ENCODE measurements at places on chromosomes 3 and 15. TPM values are rescaled to one million over a fixed set of nuclear protein-coding genes. Genes with fewer than 3 reads are reported as not detected.

- no peaks in the 10 kb centered on the region for H3K4me1 ChIP-seq
- DNase-seq: no peak
- H3K4me3 ChIP-seq: no peak overlapping the region
- no peaks in the 10 kb centered on the region for H3K36me3 ChIP-seq
Observed at GRCh38 chr3:106048946-106049481, 180.2 kb upstream of the CBLB start.

GRCh38 chr3:135097276-135097946, 302.4 kb downstream of the EPHB1 start:
- H3K36me3 ChIP-seq: no peaks in the 10 kb centered on the region
- peaks cover 4% of the 10 kb centered on the region for H3K27me3 ChIP-seq
- no peak overlapping the region for H3K27ac ChIP-seq
- no peaks in the 10 kb centered on the region for H3K4me1 ChIP-seq

DNA sequence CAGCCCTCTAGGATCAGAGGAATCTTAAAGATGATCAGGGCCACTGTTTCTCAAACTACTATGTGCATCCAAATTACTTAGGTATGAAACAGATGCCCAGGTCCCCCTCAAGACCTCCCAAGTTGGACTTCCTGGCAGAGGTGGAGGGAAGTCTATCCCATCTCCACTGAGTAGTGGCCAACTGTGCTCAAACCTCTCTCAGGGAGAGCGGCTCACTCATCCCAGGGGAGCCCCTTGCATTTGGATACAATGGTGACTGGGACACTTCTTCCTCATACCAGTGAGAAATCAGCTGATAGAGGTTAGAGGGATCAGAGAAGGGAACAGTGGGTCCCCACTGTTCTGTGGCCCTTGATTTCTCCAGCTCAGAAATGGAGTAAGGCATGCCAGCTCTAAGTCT, 8.7 kb upstream of the WNT7A start:
- H3K4me1 ChIP-seq: peaks cover 9% of the 10 kb centered on the region
- H3K4me3 ChIP-seq: no peak overlapping the region
- H3K27ac ChIP-seq: no peak overlapping the region
- H3K36me3 ChIP-seq: no peaks in the 10 kb centered on the region
- no peak for DNase-seq

DNA sequence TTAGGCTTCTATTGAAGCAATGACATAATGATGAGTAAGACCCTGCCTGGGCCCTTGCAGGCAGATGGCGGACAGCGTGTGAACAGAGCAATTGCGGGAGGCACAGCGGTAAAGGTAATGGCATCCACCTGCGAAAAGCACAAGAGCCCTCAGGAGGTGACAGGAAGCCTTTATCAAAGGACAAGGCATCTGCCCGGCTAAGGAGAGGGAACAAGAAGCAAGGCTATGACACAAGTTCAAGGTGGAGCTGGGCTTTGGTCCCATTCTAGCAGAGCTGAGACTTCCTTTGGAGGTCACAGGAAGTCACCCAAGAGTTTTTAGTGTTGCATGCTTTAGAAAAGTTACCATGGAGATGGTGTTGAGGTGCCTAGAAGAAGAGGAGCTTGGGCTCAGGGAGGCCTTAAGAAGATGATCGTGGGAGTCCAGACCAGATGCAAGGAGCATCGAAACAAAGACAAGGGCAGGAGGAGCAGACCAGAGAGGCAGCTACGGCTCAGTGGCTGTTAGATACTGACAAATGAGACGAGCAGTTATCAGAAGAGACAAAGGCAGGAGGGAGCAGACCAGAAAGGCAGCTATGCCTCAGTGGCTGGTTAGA, 34.5 kb downstream of the OSBPL10 start:
- H3K4me1 ChIP-seq: peaks cover 36% of the 10 kb centered on the region
- H3K36me3 ChIP-seq: no peaks in the 10 kb centered on the region
- H3K4me3 ChIP-seq: no peak overlapping the region
- DNase-seq: no peak

- no peaks in the 10 kb centered on the region for H3K36me3 ChIP-seq
- no peaks in the 10 kb centered on the region for H3K4me1 ChIP-seq
- H3K27ac ChIP-seq: no peak overlapping the region
- no peaks in the 10 kb centered on the region for H3K27me3 ChIP-seq
- no peak for DNase-seq
Observed at GRCh38 chr3:140580746-140581145, 97.1 kb upstream of the TRIM42 start.

DNA sequence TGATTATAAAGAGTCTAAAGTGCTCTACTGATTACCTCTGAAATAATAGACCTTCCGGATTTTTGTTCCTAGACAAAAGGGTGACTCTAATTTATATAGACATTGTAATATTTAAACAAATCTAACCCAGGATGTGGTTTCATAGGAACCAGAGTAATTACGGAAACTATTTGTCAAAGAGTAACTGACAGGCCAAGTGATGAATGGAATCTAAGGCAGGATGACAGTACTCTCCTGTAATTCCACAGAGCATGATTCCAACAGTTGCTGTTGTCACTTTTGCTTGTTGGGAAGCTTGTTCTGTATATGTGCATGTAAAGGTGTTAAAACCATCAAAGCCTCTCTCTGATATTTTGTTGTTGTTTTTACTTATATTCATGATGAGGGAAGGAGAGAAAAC, 1141.0 kb downstream of the IGSF11 start:
- H3K4me3 ChIP-seq: no peak overlapping the region
- no peaks in the 10 kb centered on the region for H3K27me3 ChIP-seq
- no peak for DNase-seq
- no peaks in the 10 kb centered on the region for H3K4me1 ChIP-seq
- H3K36me3 ChIP-seq: no peaks in the 10 kb centered on the region

GRCh38 chr3:103218146-103218545, 783.3 kb downstream of the ZPLD1 start:
- H3K27ac ChIP-seq: no peak overlapping the region
- H3K4me1 ChIP-seq: no peaks in the 10 kb centered on the region
- no peak overlapping the region for H3K4me3 ChIP-seq
- no peaks in the 10 kb centered on the region for H3K27me3 ChIP-seq

DNA sequence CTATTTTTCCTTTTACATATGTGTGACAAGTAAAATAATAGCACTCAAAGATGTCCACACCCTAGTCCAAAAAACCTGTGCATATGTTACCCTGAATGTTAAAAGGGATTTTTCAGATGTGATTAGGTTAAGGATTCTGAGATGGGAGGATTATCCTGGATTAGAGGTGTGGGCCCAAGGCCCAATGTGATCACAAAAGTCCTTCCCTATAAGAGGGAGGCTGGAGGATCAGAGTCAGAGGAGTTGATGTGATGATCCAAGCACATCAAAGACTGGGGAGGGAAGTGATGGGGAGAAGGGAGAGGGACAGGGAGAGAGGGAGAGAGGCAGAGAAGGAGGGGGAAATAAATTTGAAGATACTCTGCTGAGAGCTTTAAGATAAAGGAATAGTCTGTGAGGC, 512.6 kb downstream of the PLOD2 start:
- H3K36me3 ChIP-seq: no peaks in the 10 kb centered on the region
- DNase-seq: no peak
- H3K4me1 ChIP-seq: no peaks in the 10 kb centered on the region
- no peak overlapping the region for H3K27ac ChIP-seq

DNA sequence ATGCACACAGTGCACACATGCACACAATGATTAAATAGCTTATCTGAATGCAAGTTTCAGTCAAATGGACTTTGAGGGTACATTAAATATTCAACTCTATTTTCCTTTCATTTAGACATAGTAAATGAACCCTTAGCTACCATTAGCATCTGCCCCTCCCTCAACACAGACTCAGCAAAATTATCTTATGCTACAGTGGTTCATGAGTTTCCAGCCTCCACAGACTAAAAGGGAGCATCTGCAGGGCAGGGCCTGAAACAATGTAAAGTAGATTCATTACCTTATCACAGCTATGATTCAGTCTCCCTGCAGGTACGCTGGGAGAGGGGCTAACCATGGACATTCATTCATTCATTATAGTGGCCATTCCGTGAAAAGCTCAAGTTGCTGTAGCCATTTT, 329.1 kb downstream of the VGLL3 start:
- H3K27ac ChIP-seq: no peak overlapping the region
- H3K36me3 ChIP-seq: no peaks in the 10 kb centered on the region
- no peaks in the 10 kb centered on the region for H3K4me1 ChIP-seq

GRCh38 chr3:75089841-75090240, 475.4 kb upstream of the CNTN3 start:
- no peak overlapping the region for H3K27ac ChIP-seq
- H3K4me1 ChIP-seq: no peaks in the 10 kb centered on the region
- DNase-seq: no peak
- no peaks in the 10 kb centered on the region for H3K36me3 ChIP-seq
- no peak overlapping the region for H3K4me3 ChIP-seq

DNA sequence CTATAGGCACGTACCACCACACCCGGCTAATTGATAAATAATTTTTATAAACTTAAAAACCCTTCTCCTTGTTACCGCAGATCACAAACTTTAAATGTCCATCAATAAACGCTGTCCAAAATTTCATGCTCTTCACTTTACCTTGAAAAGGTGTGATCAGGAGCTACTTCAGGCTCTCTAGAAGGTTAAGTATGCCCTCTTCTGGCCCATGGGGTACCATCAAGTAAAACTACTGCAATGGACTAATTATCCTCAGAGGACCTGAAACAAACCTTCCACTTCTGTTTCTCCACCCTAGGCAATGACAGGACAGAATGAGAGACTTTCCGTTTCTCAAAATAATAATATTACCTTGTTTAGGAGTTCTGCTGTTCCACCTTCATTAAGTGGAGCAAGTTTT, 9.2 kb downstream of the LZTFL1 start:
- DNase-seq: no peak
- H3K36me3 ChIP-seq: peaks cover 76% of the 10 kb centered on the region
- no peaks in the 10 kb centered on the region for H3K27me3 ChIP-seq
- no peak overlapping the region for H3K4me3 ChIP-seq
- no peaks in the 10 kb centered on the region for H3K4me1 ChIP-seq
- H3K27ac ChIP-seq: no peak overlapping the region

GRCh38 chr15:85142312-85142711, 160.7 kb downstream of the PDE8A start:
- H3K27ac ChIP-seq: no peak overlapping the region
- DNase-seq: no peak
- H3K36me3 ChIP-seq: peaks cover 26% of the 10 kb centered on the region
- H3K4me3 ChIP-seq: no peak overlapping the region

DNA sequence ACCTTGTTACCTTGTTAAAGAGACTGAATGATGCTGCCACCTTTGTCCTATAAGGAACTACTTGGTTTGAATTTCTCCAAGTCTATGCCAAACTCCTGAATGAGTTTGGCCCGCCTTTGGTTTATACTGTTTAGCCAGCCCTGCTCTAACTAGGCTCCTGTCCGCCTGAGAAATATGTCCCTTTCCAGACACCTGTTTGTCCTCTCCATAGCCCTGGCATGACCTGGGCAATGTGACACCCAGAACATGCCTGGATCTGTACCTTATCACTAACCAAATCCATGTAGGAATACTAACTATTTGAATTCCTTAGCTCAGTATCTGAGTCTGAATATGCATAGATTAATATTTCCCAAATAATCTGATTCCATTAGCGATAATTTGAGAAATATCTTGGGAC, 24.4 kb upstream of the TMC3 start:
- no peak overlapping the region for H3K4me3 ChIP-seq
- no peak for DNase-seq
- no peaks in the 10 kb centered on the region for H3K27me3 ChIP-seq
- H3K36me3 ChIP-seq: no peaks in the 10 kb centered on the region
- no peak overlapping the region for H3K27ac ChIP-seq

- H3K4me3 ChIP-seq: no peak overlapping the region
- H3K36me3 ChIP-seq: no peaks in the 10 kb centered on the region
- H3K27ac ChIP-seq: no peak overlapping the region
Observed at GRCh38 chr15:33664947-33665346, 303.4 kb upstream of the CHRM5 start.

DNA sequence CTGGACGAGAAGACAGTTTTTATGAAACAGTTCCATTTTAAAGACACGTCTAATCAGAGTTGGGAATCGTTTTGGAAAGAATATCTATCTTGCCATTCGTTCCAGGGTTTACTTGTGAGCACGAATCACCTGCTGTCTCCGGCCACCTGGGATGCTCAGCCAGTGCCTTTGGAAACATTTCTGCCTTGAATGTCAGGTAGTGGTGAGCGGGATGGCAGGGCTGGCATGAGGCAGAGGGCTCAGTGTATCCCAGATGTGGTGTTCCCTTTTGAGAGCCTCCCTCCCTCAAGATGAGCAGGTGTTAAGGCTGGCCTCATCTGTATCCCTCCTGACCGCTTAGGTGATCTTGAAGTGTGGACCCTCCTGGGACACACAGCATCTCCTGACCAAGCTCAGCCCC, 47.9 kb upstream of the PLXNA1 start:
- peaks cover 14% of the 10 kb centered on the region for H3K27me3 ChIP-seq
- H3K36me3 ChIP-seq: no peaks in the 10 kb centered on the region
- H3K4me1 ChIP-seq: peaks cover 57% of the 10 kb centered on the region
- H3K4me3 ChIP-seq: no peak overlapping the region

DNA sequence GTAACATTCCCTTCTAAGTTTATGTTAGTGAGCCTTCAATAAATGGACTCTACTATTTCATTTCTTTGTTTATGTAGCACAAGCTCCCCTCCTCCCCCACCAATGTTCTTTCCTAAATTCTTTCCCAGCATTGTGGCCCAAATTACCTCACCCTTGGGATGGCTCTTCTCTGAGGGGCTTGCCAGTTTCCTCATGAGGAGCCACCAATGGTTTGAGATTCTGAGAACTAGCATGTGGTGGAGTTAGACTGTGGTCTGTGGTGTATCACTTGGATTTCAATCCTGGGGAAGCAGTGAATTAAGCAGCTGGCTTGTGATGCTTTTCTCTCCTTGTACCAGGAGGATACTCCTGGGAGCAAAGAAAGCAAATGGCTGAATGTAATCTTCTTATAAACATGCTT, 50.0 kb upstream of the NPHP3 start:
- H3K36me3 ChIP-seq: no peaks in the 10 kb centered on the region
- H3K27me3 ChIP-seq: peaks cover 10% of the 10 kb centered on the region
- no peaks in the 10 kb centered on the region for H3K4me1 ChIP-seq
- DNase-seq: no peak

DNA sequence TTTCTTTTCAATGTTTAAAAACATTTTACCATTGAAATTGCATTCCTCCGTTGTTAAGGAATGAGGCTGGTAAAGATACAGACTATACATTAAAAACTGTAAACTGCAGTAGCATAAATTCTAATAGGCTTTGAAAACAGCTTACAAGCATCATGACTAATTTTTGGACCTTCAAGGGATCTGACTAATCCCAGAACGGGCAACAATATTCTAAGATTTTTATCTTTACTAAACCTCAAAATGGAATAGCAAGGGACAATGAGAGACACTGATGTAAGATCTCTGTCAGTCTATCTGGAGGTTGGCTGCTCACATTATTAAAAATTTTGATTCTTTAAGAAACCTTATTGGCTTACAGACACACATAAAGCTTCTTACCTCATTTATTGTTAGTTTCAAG, 74.7 kb downstream of the BTD start:
- no peak for DNase-seq
- H3K27me3 ChIP-seq: no peaks in the 10 kb centered on the region
- H3K36me3 ChIP-seq: peaks cover 65% of the 10 kb centered on the region
- H3K27ac ChIP-seq: no peak overlapping the region

Gene SENP2
- total RNA-seq: 30.6 TPM

Gene RYR3
- total RNA-seq: 0.08 TPM

Gene SLCO2A1
- 18.0 TPM for total RNA-seq

Gene MOBP
- total RNA-seq: not detected

Gene NR2E3
- not detected for total RNA-seq

Gene C3orf38
- 12.6 TPM for total RNA-seq

Gene SLC51B
- not detected for total RNA-seq
